ENCODE measurements at places on chromosomes 5 and 9.

GRCh38 chr5:9698125-9698826 is 68.1 kb upstream of the TAS2R1 start:
- DNase-seq = no peak

GRCh38 chr5:127567026-127567768 is 49.8 kb downstream of the PRRC1 start:
- DNase-seq = no peak

- no peak for DNase-seq
Measured at GRCh38 chr9:136324501-136325300, 2.6 kb upstream of the GPSM1 start.

GRCh38 chr5:99940540-99940939 is 594.6 kb upstream of the FAM174A start:
- no peak for DNase-seq

GRCh38 chr9:16180546-16180945 is 627.7 kb downstream of the CCDC171 start:
- DNase-seq = no peak

- DNase-seq = no peak
Measured at GRCh38 chr5:177600508-177601018, 631 bp downstream of the B4GALT7 start.

DNA sequence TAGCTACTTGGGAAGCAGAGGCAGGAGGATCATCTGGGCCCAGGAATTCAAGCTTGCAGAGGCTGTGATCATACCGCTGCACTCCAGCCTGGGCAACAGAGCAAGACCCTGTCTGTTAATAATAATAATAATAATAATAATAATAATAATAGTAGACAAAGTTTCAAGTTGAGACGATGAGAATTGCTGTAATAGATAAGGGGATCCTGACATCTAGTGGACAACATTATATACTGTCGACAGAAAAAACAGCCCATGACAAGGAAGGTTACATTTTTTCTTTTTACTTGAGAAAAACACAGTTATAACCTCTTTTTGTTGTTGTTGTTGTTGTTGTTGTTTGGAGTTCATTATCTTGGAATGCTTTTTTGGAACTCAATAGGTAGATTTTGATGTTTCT is 35.3 kb downstream of the NDFIP1 start:
- no peak for DNase-seq

GRCh38 chr9:7676609-7677156 is 122.9 kb downstream of the DMAC1 start:
- no peak for DNase-seq

DNA sequence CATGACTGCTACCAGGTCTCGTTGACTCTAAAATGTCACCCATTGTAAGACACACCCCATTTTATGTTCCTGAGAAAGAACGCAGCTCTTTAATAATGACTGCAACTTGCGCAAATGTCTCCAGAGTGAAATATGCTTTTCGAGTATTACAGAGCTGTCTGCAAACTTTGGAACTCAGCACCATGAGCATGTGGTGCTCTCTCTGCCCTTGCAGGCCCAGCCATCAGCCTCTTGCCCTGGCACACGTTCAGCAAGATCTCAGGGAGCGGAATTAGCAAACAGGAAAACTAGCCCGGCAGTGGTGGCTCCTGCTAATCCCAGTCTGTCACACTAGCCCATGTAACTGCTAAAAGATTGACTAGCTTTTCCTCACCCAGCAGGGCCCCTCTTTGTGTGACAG is 114.5 kb upstream of the SLC1A3 start:
- no peak for DNase-seq

DNA sequence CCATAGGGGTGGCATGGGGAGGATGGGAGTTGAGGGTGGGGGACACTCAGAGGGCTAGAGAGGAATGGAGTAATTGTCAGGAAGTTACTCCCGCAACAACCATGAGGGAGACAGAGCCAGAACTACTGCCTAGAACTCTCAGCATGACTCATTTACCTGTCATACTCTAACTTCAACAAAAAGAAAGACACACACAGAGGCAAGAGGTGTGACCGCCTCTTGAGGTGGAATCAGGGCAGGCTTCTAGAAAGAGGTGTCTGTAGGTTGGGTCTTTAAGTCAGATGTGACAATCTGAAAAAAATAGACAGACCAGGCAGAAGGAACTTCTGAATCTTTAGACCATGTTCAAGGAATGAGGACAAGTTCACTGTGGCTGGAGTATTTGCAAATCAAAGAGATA is 73.4 kb downstream of the GABBR2 start:
- no peak for DNase-seq

GRCh38 chr5:55347786-55348185 is 40.0 kb downstream of the MTREX start:
- DNase-seq = no peak

DNA sequence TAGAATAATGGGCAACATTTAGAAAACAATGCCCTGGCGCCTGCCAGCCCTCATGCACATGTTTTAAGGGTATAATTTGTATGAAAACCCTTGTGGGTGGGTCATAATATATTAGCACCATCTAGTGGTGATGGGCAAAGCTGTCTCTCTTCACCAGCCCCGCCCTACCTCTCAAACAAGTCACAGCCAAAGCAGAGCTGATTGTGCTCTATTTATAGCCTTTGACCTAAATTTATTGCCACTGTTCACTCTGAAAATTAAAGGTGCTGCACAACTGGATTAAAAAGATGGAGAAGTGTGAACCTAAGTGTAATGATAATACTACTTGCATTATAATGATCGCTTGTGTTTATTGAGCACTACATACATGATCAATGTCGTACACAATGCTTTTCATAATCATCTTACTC is 131.9 kb upstream of the ANKH start:
- DNase-seq = peak; percentile 82

DNA sequence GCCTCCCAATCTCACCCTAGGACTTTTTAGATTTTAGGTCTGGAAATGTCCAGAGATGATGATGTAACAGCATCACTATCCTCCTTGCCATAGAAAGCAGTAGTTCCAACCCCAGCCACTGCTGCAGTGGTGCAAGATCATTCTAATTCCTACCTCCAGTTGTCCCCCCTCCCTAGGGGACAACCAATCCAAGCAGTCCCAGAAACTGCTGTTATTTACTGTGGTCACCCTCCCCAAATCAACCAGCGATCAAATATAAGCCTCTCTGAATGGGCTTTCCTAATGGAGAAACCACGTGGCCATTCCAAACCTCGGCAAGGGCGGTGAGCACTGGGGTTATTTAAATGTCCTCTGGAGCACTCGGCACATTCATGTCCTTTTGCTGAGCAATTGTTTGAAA is 159.8 kb downstream of the SLF1 start:
- DNase-seq = no peak

GRCh38 chr5:376799-377325 is 55.3 kb downstream of the AHRR start:
- no peak for DNase-seq

All from Panc1 (cell line).